ENCODE measurements at places on chromosomes 3 and 15.
A peak's percentile ranks its signal among the peaks of the same experiment; 100 is the strongest.

DNA sequence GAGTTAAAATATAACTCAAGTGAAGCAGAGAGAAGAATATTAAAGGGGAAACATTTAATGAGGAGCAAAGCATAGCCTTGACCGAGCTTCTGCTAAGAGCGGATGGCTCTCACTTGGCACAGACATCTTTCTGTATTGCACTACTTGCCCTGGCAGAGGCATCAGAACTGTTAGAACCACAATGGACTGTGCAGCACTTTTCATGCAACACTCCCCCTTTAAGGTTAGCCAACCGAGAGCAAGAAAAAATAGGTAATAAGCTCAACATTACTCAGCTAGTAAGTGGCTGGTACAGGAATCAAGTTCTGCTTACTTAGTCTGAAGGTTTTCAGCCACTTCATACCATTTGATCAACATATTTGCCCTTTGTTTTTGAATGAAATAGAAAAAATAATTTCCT is 33.7 kb downstream of the CRTC3 start:
- no peak for DNase-seq

DNA sequence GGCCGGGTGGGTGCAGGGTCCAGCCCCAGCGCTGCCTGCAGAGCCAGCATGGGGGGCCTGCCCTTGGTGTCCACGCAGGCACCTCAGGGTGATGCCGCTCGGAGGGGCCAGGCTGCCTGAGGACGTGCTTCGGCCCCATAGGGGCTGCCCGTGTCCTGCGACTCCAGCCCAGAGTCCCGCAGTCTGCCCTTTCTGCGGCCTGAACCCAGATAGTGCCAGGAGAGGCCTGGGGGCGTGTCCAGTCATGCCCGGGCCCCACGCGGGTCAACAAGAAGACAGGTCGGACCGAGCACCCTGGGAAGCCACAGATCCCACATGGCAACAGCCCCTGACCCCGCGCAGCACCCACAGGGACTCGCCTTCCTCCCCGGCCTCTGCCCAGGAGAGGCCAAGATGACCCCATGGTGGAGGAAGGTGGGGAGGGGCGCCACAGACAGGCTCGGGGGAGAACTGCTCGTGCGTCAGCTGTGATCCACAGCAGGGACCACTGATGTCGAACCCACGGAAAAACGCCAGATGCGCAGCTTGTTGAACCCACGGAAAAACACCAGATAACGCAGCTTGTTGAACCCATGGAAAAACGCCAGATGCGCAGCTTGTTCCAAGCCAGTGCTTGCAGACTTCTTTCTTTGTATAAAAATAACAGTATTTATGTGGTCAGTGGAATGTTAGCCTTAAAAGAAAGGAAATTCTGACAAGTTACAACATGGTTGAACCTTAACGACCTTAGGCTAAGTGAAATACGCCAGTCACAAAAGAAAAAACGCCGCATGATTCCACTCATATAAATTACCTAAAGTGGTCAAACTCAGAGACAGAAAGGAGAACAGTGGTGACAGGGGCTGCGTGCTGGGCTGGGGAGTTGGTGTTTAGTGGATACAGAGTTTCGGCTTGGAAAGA is 28.5 kb downstream of the CYFIP1 start:
- no peak for DNase-seq

GRCh38 chr3:82186017-82186416 is 424.6 kb upstream of the GBE1 start:
- no peak for DNase-seq

DNA sequence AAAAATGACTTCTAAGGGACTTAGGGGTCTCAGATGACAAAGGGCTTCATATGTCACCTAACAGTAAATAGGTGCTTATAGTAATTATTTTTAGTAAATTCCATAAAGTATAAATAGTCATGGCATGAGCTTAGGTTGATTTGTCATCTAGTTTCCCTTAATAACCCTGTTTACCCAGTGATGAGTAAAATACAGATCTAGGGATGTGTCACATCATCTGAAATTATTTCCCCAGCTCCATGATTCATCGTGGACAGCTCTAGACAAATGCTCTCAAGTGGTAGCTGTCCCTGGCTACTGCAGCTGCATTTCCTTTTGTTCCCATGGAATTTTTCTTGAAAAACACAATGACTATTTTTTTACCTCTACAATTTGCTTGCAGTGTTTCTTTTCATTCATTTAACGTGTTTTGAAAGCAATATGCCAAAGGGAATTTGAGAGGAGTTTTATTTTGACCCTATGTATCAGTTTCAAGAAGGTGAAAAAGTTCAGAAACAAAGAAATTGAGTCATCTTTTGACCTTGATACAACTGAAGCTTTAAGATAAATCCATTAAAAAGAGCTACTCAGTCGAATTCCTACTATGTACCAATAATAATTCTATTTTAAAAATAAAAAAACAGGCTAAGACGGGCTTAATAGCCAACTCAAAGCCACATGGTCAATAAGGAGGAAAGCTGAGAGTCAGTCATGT is 241.6 kb downstream of the KCNMB2 start:
- DNase-seq = no peak

DNA sequence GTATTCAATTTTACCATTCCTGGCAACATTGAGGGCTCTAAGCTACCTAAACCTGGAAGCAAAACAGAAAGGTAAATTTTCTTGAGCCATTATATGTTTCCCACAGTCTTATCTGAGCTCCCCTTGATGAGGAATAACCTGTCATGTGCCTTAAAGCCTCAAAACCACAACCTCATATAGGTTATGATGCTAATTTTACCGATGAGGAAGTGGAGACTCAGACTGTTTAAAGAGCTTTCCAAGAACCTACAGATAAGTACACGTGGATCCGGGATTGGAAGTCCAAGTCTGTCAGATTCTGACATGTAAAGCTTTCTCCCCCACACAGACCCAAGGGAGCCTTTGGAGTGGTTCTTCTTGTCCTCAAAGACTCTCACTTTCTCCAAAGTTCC is 140.5 kb downstream of the SEMA6D start:
- DNase-seq = no peak

GRCh38 chr3:31502803-31503221 is 29.9 kb upstream of the STT3B start:
- no peak for DNase-seq

DNA sequence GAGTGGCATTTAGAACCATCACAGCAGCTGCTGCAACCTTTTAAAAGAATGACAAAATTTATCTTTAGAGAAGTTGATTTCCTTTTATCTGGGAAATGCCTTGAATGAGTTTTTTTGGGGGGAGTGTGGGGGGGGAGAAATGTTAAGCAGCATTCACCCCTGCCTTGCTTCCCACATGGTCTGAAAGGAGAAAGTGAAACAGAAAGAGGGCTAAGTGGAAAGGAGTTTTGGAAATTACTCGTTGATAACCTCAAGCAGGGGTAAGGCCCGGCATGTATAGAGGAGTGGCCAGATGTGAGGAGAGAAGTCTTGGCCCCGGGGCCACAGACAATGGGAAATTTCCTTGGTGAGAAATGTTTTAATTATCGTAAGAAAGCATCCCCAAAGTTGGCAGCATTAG is 23.5 kb downstream of the B3GALNT1 start:
- no peak for DNase-seq

GRCh38 chr3:38477839-38478450 is 18.2 kb upstream of the EXOG start:
- no peak for DNase-seq

GRCh38 chr15:42056934-42057798 is 36.3 kb upstream of the PLA2G4E start:
- peak; percentile 32 for DNase-seq

Measured in occipital lobe (tissue), 3 donors.